IMR-90 (cell line): ENCODE measurements at places on chromosomes 6 and 20.

- no peak for DNase-seq
These were observed 77.6 kb upstream of the QKI start for GRCh38 chr6:163336961-163337360.

- no peak for DNase-seq
These were observed 152.6 kb downstream of the TSHZ2 start for GRCh38 chr20:53124803-53125202.

DNA sequence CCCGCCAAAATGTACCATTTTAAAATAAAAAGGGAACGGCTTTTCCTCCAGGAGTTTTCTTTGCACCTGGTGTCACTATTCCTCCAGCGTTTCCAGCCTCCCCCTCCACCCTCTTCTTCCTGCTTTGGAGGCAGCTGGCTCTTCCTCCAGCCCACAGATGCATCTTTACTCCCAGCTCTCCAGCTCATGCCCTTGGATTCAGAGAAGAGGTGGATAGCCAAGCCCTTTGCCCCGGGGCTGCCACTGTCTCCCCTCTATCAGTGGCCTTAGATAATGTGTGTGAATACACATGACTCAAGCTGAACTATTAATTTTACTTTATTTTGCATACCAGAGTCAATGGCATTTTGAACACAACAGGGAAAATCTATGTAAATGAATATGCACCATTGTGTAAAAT, 15.3 kb upstream of the CDH4 start:
- no peak for DNase-seq

- no peak for DNase-seq
These were observed 94.8 kb downstream of the COL21A1 start for GRCh38 chr6:56152611-56153010.

DNA sequence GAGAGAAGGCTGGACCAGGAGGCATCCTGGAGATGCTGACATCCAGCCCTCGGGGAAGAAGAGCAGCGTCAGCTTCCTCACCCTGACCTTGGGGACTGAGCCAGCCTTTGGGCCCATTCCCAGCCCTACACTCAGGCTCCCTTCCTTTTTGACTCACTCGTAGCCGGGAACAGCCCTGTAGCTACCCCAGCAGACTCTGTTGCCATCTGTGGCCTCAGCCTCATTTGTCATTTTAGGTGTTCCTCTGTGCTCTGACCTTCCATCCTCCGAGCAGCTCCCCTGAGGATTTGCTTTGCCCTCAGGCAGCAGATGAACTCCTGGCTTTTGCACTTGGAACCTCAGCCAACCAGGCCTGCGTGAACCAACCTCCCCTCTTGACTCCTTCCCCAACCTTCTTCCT, 67.5 kb downstream of the ELOVL2 start:
- no peak for DNase-seq

DNA sequence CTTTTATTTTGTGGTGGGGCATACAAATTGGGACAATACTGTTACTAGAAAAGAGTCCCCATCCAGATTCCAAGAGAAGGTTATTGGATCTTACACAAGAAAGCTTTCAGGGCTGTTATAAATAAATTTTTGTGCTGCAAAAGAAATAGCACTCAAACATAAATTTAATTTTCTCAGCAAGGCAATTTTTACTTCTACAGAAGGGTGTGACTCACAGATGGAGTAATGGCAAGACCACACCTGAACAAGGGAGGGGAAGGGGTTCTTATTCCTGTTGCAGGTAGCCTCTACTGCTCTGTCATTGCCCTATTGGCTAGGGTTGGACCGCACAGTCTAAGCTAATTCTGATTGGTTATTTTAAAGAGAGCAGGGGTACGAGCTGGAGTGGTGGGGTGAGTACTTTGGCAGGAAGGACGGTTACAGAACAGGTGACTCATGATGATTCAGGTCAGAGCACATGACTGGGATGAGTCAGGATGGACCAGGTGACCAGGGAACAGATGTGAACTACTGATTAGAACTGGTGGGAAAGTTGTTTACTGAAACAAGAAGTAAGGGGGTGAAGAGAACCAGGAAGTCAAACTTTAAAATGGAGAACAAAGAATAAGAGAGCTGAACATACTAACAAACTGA, 41.1 kb downstream of the CNR1 start:
- DNase-seq, result no peak
